Right ventricle myocardium superior (tissue), 1 donor: ENCODE measurements at places on chromosomes 7 and 10. TPM values are rescaled to one million over a fixed set of nuclear protein-coding genes. Genes with fewer than 3 reads are reported as not detected.

SDK1 gene
- 2.2 TPM for total RNA-seq

GRCh38 chr7:151861881-151862280, 15.0 kb downstream of the PRKAG2 start:
- DNase-seq, result peak; percentile 34

OR6V1 gene
- not detected for total RNA-seq

GRCh38 chr7:69577221-69577620, 21.1 kb upstream of the AUTS2 start:
- no peak for DNase-seq

DNA sequence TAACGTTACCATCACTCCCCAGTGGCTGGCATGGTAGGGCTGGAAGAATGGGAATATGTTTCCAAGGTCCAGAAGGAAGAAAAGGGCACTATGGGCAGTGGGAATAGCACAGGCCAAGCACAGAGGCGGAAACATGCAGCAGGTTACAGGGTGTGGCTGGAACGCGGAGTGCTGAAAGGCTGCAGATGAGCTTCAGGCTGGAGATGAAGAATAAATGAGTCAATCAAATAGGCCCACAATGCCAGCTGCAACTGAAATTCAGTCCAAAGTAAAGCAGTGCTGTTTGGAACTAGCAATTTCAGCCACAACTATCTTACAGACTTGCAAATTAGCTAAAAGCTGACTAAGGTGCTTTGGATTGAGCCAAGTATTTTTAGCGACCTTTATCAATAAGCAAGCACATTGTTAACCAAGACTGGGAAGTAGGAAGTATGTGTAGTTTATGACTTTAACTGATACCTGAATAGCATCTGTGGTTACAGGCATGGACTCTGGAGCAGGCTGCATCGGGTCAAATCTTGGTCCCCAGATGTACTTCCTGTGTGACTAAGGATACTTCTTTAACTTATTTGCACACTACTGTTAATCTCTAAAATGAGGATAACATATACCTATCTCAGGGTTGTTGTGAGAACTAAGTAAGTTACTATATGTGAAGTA, 77.5 kb upstream of the CTTNBP2 start:
- DNase-seq, result no peak

DNA sequence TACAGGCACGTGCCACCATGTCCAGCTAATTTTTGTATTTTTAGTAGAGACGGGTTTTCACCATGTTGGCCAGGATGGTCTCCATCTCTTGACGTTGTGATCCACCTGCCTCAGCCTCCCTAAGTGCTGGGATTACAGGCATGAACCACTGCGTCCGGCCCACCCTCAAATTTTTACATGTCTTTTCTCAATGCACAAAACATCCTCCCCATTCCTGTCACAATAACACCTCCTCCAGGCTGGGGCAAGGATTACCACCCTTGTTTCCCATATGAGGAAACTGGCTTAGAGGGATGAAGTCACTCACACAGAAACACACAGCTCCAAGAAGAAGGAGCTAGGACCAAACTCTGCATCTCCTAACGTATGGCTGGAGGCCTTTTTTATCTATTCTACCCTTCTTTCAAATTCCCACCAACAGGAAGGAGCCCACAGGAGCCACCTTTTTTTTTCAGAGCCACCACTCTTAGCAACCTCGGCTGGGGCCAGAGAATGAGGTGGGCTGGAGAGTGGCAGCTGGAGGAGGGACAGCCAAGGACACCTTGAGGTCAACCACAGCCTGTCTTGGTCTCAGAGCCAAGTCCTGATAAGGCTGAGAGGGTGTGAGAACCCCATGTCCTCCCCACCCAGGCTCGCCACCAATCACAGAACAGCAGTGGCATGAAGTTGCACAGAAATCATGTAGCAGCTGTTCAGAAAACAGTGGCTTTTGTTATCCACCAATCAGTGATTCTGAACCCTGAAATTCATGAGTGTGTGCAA, 113.1 kb upstream of the PDLIM1 start:
- peak; percentile 77 for DNase-seq

SEMA4G gene
- 0.86 TPM for total RNA-seq

CCL24 gene
- not detected for total RNA-seq

DNA sequence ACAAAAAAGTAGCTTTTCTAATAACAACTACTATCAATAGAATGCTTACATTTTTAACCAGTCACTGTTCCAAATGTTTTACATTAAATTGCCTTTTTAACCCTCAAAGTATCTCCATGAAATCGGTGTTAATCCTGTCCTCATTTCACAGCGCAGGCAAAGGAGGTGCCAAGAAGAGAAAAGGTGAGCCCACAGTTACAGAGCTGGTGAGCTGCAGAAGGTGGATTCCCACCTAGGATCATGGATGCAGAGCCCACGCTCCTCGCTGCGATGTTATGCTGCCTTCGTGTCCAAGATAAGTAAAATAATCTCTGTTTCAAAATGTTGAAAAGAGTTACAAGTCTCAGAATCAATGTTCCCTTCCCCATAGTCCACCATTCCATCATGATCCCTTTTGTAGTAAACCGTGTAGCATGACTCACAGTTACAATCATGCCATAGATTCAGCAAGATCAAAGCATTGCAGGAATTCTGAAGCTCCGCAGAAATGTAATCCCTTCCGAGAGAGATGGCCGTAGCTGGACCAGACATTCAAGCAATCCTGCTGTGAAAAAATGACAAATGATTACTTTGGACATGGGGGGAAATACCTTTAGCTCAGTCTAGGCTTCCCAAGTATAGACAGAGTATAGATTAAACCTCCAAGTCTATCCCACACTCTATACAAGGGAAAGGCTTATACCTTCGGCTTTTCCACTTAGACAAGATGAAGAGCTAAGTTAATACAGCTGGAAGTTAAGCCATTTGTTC, 394.7 kb upstream of the AKR1E2 start:
- no peak for DNase-seq

GRCh38 chr10:25692761-25693160, 241.3 kb upstream of the MYO3A start:
- no peak for DNase-seq

- DNase-seq, result no peak
Measured at GRCh38 chr10:87634311-87634710, 25.4 kb upstream of the PAPSS2 start.

- no peak for DNase-seq
Measured at GRCh38 chr10:43806831-43807640, 158.4 kb upstream of the ZNF32 start.
